ENCODE measurements at places on chromosomes 7 and 10. TPM values are rescaled to one million over a fixed set of nuclear protein-coding genes. Genes with fewer than 3 reads are reported as not detected.

The GIMAP6 gene
- total RNA-seq: 2.8 TPM

The HOGA1 gene
- 0.31 TPM for total RNA-seq

The WIPF3 gene
- total RNA-seq: 10.6 TPM

The ATAD1 gene
- 58.2 TPM for total RNA-seq

The DRGX gene
- total RNA-seq: not detected

The HTR7 gene
- total RNA-seq: 16.3 TPM

The ADARB2 gene
- total RNA-seq: 8.8 TPM

The SPDYE1 gene
- total RNA-seq: not detected

The OR2A1 gene
- total RNA-seq: not detected

The FAM237B gene
- not detected for total RNA-seq

The PTPRZ1 gene
- total RNA-seq: 523 TPM

The CACNA2D1 gene
- total RNA-seq: 275 TPM

The HMX3 gene
- not detected for total RNA-seq

The SFTPA1 gene
- not detected for total RNA-seq

The LRRC61 gene
- 16.3 TPM for total RNA-seq

The WNT16 gene
- 0.31 TPM for total RNA-seq

The ZNF467 gene
- 1.3 TPM for total RNA-seq

The C7orf57 gene
- total RNA-seq: 1.3 TPM

The AGBL3 gene
- total RNA-seq: 10.3 TPM

The GATAD1 gene
- total RNA-seq: 50.1 TPM

The SEMA3E gene
- 20.3 TPM for total RNA-seq

The PNLIPRP3 gene
- not detected for total RNA-seq

The WDR11 gene
- total RNA-seq: 118 TPM

The AOAH gene
- total RNA-seq: 5.0 TPM

The MYH16 gene
- not detected for total RNA-seq

The LEP gene
- total RNA-seq: not detected

The TES gene
- 11.3 TPM for total RNA-seq
